ENCODE measurements at places on chromosomes 16 and 17.

DNA sequence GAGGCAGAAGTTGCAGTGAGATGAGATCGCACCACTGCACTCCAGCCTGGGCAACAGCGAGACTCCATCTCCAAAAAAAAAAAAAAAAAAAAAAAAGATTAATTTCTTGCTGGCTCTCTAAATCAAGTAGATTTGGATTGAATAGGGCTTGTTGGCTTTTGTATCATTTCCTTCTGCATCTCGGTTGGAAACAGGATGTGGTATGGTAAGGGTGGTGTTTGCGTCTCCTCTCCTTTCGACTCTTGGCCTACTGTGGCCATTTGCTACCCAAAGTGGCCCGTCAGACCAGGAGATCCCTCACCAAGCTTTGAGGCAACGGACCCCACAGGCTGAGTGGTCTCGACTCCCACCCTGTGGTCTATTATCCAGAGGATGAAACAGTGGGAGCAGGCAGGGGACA, 168.0 kb upstream of the IRX3 start:
- no peak for DNase-seq

DNA sequence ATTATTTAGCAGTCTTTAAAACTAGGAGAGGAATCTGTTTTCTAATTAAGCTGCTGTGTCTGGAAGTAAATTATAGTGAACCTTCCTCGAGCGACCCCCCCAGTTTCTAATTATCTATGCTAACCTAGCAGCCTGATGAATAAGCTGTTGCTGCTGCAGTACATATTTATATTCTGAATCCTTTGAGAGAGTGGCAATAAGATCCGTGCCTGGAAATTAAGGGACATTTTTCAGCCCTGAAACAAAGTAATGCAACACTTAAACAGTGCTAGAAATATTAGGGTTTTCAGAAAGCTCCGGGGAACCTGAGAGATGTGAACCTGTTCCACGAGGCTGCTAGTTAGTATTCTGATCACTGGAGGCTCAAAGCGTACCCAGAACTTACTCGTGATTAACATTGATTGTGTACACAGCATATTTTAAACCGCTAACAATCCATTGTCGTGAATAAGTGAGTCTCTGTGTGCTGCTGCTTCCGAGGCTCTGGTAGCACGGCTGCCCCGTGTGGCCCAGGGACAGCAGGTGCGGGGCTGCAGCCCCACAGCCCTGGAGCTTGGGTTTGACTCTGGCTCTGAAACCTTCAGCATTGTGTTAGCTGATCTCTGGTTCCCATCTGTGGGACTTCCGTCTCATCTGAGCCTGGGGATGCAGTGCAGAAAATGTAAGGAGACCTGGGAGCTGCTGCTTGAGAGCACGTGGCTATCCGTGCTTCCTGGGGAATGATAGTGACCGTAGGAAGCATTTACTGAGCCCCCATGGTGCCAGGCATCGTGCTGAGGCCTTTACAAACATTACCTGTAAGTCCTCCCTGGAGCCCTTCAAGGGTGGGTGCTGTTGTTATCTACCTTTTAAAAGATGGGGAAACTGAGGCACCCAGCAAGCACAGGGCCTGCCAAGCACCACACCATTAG, 190.9 kb upstream of the CHMP6 start:
- DNase-seq: no peak

DNA sequence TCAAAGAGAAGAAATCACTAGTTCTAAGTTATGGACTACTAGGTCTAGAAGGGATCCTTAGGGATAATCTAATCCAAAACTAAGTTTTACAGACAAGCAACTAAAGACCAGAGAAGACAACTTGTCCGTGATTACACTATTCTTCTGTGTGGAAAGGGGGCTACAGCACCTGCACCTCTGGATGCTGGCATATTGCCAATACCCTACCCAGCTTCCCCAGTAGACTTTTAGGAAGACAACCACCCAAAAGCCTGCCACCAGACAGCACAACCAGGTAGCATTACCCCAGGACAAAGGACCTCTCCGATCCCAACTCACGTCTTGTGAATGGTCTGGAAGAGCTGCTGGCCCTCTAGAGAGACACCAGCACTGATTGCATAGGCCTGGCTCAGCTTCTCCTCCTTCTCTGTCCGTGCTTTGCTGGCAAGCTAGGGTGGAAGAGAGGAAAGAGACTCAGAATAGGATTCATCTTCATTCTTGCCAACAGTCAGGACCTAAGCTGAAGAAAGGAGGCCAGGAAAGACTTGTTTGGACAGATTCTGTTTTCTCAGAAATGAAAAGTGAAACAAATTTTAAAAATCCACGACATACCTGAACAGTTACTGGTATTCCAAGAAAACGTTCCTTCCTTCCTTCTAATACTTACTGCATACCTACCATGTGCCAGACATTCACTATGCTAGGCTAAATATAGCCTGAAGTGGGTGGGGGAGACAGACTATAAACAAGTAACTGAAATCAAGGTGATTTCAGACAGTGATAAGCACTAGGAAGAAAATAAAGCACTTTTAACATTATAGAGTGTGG, 25.3 kb upstream of the TMEM101 start:
- no peak for DNase-seq

DNA sequence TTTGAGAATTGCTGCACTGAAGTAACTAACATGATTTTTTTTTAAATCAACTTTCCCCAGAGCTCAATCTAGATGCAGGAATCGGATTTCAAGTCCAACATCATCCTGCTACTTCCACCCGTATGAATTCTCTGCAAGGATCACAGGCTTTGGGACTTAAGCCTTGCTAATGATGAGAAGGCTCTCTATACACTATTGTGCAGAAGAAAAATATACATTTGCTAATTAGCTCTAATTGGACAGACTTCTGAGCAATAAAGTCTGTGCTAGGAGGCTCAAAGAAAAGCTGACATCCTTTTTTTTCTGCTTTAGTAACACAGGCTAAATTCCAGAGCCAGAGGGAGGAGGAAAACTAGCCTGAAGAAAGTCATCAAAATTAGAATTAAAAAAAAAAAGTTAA, 433.6 kb downstream of the PMP22 start:
- DNase-seq: no peak

- no peak for DNase-seq
These were observed 57.2 kb upstream of the NLK start for GRCh38 chr17:27985306-27985705.

GRCh38 chr17:35877345-35878029, 2.7 kb downstream of the CCL5 start:
- DNase-seq: no peak

DNA sequence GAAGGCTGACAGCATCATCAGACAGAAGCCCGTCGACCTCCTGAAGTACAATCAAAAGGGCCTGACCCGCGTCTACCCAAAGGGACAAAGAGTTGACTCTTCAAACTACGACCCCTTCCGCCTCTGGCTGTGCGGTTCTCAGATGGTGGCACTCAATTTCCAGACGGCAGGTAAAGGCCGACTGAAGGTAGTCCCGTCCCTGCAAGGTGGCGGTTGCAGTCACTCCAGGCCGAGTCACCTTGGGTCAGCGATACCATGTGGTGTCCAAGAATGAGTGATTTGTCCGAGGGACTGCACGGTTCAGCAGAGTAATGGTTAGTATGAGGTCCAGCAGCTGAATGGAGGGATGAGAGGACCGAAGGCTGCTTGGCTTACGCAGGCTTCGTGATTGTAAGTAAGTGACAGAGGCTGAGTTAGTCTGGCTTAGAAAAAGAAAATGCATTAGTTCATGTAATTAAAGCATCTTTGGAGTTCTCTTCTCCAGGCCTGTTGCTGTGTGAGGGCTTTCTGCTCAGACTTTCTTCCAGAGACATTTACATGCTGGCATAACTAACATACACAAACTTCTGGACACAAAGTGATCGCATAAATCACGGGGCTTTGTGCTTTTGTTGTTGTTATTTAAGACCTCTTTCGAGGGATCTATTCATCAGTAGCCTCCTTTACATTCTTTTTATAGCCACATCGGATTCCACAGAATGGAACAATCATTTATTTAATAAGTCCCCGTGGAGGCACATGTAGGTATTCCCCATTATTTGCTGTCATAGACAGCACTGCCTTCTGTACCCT, 74.9 kb downstream of the SDR42E1 start:
- DNase-seq: no peak

DNA sequence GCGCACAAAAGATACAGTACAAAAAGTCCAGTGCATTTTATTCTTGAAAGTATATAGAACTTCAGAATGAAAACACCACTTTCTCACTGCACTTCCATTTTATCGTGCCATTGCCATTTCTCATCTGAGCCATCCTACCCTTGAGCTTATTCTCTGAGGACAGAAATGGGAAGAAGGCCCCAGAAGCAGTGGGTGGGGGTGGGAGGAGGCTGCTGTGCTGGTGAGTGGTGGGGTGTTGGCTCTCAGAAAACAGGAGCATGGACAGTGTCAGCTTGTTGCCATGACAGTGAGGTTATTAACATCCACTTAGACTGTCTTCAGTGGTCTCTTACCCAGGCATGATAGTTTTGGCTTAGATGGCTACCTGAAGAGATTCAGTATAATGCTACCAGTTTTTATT, 4.5 kb downstream of the ATMIN start:
- DNase-seq: no peak

GRCh38 chr17:17943281-17943984, 28.8 kb downstream of the TOM1L2 start:
- DNase-seq: no peak

DNA sequence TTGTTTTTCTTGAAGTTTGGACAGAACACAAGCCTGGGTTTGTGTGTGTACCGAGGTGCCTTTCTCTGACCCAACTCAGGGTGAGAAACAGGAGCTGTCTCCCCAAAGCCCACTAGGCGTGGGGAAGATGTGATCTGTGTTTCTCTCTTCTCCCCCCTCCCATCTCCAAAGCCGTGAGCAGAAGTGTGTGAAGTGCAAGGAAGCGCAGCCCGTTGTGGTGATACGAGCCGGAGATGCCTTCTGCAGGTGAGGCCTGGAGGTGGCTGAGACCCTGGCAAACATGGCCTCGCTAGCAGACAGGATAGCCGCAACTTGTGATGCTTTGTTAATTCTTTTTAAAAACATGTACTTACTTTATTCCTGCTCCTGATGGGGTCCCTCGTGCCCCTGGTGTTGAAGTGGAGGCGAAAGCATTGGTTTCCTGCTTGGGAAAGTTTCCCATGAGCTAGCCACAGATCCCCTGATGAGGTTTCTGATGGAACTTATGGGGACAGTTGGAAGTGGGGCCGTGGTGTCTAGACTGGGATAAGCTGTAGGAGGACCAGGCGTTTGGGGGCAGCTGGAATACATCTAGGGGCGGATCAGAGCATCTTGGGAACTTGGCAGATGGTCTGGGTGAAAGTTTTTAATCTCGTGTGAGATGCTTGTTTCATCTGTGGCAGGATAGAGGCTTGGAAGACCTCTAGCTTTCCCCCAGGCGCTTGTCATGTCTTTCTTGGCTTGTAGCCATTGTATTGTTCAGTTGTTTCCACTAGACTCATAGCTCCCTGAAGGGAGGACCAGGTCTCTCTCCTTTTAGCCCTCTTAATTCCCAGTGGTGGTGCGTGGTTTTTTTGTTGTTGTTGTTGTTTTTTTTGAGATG, 893 bp downstream of the CTU2 start:
- DNase-seq: no peak

DNA sequence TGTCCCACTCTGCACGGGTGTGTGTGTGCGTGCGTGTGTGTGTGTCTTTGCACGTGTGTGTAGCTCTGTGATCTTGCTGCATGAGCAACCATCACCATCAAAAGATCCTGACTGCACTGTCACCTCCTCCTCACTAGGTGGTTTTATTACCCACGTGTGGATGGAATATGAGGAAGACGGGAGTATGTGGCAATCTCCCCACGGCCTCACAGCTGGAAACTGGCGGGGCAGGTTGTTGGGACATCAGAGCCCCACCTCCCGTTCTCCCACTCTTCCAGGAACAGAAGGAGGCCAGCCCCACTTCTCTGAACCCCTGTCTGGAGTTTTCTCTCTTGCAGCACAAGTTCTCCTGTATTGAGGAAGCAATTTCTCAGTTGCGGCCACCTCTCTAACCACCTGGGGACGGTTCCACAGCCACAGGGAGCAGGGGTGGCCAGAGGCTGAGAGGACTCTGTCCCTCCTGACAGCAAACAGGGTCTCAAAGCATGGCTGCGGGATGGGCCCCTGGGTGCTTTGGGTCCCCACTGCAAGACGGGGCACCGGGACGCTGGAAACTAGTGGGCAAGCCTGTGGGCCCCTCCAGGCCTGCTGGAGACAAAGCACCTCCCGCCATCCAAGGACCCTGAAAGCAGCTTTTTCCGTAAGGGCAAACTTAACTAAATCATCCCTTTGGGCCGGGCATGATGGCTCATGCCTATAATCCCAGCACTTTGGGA, 27.9 kb upstream of the ATP2C2 start:
- no peak for DNase-seq

DNA sequence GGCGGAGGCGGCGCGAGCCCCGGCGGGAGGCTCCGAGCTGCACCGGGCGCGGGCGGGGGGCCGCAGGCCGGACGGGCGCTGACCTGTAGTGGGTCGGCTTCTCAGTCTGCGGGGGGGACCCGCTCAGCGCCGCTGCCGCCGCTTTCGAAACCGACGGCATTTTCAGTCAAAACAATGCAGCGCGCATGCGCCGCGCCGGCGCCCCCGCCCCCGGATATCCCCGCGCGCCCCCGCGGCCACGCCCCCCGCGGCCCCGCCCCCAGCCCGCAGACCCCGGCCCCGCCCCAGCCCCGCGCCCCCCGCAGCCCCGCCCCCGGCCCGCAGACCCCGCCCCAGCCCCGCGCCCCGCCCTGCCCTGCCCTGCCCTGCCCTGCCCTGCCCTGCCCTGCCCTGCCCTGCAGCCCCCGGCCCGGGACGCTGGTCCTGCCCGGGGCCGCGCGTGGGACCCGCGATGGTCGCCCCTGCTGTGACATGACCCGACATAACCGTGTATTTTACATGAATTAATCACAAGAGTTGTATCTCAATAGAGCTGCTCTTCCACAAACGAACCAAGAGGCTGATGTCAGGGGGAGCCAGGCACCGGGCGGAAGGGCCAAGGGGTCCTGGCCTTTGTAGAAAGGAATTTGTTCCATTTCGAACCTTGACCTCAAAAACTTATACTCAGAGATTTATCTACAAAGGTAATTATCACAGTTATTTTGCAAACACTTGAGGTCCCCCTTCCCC, at the start of gene UNKL:
TSS of gene UNKL (minus strand) at position 173 of the 729 bp plus-strand sequence. CDS start at position 160, 13 bp downstream.
- DNase-seq: peak; percentile 64

- no peak for DNase-seq
These were observed 59.4 kb downstream of the TBX4 start for GRCh38 chr17:61511480-61512182.
